Stimulated activated CD4-positive, alpha-beta T cell treated with anti-CD3 and anti-CD28 coated beads, Interleukin-15, amount 100 ng/mL, for 24 hours (primary cell): ENCODE measurements at places on chromosomes 2 and 18.

- no peak for DNase-seq
These were observed 125.4 kb upstream of the FOSL2 start for GRCh38 chr2:28267282-28267681.

GRCh38 chr2:152565884-152566727, 151.2 kb downstream of the PRPF40A start:
- DNase-seq, result no peak

DNA sequence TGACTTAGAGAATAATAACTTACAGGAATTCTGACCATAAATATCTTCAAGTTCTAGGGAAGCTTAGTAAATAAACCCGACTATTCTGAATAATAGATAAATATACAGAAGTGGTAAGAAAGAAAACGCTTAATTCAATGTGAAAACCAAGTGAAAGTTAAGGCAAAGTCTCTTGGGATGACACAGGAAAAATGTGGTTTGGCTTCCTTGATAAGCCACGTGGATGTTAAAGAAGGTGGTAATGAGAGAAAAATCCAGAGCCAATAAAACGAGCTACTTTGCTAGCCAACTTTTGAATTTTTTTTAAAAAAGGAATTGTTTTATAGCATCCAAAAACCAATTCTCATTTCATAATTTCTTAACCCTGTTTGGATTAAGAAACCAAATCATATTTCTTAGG, 166.2 kb upstream of the VRK2 start:
- no peak for DNase-seq

DNA sequence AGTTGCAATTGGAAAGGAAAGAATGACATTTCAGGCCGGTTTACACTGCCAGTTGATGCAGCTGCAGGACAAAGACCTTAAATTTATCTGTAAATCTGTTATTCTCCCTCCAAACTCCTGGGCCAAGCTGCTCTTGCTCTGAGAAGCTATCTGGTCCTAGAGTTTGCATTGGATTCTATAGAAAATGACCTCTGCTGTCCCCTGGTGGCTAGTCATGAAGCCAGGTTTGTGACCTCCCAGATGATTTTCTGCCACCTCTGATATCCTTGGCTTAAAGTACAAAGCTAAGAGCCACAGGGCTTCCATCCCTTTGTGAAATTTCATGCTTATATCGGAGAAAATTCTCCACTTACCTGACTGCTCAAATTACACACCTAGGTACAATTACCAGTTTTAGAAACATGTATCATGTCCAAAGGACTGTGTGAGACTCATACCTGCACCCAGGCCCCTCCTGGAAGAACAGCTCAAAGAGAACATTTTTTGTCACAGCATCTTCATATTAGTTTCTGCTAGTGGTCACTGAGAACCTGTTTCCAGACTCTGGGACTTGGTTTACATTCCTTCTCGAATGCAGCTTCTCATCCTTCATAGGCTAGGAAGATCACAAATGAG, 28.9 kb upstream of the IER3IP1 start:
- DNase-seq, result peak; percentile 49

GRCh38 chr2:73837847-73838585, 9.3 kb downstream of the STAMBP start:
- no peak for DNase-seq

GRCh38 chr2:211931314-211931713, 607.3 kb downstream of the ERBB4 start:
- no peak for DNase-seq

DNA sequence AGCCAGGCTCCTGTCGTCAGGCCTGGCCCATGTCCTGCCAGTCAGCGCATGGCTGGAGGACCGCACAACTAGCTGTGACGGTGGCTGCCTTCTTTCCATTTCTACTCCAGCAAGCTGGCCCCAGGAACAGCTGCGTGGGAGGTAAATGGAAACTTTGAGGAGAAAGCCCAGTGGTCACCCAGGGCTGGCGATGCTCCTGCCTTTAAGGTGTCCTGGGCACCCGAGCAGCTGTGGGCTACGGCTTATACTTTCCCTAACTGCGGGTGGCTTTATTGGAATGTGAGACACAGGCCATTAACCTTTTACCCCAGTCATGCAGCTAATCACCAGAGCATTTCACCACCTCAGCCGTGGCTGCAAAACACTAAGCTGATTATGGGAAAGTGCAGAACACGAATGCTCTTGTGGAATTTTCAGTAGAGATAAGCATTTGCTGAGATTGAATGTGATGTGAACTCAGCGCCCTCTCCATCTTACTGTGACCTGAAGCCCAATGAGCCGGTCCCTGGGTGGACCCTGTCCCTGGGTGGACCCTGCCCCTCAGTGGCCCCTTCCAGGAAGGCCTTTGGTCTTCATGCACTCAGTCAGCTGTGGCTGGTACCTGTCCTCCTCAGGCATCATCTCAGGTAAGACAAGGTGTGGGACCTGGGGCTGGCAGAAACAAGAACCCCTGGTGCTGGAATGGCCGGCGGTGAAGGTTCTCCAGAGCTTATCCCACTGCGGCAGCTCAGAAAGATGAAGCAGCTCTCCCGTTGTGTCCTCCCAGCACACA, 275.4 kb upstream of the HS6ST1 start:
- DNase-seq, result no peak

DNA sequence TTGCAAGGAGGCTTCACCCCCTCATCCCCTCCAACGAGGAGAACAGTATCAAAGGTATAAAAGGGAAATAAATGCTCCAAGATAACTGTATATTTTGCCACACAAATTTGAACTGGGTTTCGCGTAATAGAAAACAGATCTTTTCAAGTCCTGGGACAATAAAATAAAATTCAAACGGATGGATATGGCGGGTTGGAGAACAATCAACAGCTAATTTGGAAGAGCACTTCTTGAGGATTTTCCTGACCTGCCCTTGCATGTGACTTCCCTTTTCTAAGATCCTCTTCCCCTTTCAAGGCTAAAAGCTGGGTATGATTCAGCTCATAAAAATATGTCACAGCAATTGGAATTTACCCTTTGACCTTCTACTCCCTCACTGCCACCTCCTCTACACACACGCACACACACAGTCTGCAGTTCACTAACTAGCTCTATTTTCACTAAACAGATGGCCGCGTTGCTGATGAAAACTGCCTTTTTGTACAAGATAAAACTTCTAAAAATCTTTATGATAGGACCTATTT, 386.9 kb downstream of the FIGN start:
- DNase-seq, result no peak

GRCh38 chr18:9831723-9832199, 54.0 kb upstream of the TXNDC2 start:
- no peak for DNase-seq
